Mucosa of descending colon (tissue), 3 donors: ENCODE measurements at places on chromosomes 11 and 22.

- no peak for DNase-seq
Measured at GRCh38 chr11:17458268-17458667, 18.4 kb downstream of the ABCC8 start.

DNA sequence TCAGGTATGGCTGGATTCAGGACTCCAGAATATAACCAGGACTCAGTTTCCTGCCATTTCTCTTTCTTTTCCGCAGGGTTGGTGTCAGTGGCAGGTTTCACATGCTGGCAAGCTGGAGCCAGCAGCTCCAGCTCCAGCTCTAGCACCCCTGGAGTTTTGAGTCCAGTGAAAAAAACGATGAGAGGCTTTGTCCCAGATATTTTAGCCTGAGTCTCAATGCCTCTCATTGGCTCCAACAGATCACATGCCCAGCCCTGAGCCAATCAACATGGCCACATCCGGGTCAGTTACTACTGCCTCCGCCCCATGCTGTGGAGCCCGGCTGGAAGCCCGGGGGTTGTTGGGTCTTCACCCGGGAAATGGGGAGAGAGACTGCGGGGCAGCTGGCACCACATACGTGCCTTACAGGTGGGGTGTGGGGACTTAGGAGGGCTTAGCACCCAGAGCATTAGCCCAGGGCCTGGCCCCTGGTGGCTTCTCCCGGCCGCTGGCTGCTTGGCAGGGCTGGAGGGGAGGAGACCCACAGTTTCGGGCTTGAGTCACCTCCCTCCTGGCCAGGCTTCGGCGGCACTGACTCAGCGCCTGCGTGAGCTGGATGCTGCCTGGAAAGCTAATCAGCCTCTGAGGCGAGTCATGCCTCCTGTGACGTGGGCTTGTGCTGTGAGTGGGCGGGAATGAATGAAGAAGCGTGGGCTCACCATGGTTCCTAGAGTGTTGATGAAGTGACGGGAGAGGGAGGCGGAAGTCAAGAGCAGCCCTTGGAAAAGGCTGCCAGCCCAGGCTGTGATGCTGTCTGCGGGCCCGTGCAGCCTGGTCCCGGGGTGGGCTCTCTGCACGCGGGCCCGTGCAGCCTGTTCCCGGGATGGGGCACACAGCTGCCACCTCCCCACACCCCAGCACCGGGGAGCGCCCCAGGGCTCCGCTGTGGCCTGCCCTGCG is 15.3 kb upstream of the MRTFA start:
- DNase-seq = peak; percentile 92

GRCh38 chr11:115269191-115269950 is 234.8 kb downstream of the CADM1 start:
- DNase-seq = no peak

- no peak for DNase-seq
Measured at GRCh38 chr11:45993531-45994001, 71.1 kb downstream of the LARGE2 start.

- DNase-seq = no peak
Measured at GRCh38 chr11:86978247-86978646, 23.1 kb upstream of the FZD4 start.

DNA sequence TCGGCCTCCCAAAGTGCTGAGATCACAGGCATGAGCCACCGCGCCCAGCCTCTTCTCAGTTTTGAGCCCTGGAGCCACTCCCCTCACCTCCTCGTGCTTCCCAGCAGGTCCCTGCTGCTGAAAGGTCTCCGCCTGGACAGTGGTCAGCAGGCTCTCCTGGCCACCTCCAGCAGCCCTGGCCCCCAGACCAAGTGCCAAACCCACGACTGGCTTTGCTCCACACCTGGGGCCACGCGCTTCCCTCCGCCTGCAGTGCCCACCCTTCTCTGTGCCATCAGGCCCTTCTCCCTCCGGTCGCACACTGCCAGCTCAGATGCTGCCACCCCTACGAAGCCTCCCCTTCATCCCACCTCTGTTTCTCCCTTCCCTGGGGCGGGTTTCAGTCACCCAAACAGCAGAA is 12.8 kb downstream of the FRMD8 start:
- no peak for DNase-seq

- no peak for DNase-seq
Measured at GRCh38 chr11:29300420-29300819, 716.4 kb downstream of the KCNA4 start.

- no peak for DNase-seq
Measured at GRCh38 chr11:73204711-73205121, 13.4 kb upstream of the P2RY2 start.

DNA sequence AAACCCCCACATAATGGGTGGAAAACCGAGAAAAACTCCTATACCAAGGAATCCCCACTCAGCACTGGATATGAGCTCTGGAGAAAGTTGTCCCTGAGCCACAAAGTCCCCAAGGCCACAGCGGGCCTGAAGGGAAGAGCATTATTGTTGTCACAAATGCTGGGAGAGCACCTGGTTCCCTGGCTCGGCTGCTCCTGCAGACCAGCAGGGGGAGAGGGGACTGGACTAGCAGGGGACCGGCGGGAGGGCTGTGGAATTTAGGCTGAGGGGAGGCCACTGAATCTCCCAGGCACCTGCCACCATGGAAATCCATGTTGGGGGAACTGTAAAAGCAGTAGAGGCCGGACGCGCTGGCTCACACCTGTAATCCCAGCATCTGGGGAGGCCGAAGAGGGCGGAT is 7.0 kb downstream of the PC start:
- no peak for DNase-seq

GRCh38 chr22:49047447-49047846 is 780.2 kb downstream of the BRD1 start:
- no peak for DNase-seq

DNA sequence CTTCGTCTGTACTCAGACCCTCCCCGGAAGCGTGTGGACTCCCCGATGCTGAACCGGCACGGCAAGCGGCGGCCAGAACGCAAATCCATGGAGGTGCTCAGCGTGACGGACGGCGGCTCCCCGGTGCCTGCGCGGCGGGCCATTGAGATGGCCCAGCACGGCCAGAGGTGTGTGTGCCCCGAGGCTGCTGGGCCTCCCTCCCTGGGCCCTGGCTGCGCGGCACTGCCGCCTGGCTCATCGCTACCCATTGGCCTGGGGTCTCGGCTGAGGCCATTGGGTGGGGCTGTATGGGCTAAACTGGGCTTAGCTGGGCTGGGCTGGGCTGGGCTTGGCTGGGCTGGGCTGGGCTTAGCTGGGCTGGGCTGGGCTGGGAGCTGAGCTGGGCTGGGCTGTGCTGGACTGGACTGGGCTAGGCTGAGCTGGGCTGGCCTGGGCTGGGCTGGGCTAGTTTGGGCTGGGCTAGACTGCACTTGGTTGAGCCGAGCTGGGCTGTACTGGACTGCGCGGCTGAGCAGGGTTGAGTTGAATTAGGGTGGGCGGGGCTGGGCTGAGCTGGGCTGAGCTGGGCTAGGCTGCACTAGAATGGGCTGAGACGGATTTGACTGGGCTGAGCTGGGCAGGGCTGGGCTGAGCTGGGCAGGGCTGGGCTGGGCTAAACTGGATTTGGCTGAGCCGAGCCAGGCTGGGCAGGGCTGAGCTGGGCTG is 40.7 kb downstream of the MOB2 start:
- DNase-seq = no peak
